ELR (cell line): ENCODE measurements at places on chromosomes 4 and X.

DNA sequence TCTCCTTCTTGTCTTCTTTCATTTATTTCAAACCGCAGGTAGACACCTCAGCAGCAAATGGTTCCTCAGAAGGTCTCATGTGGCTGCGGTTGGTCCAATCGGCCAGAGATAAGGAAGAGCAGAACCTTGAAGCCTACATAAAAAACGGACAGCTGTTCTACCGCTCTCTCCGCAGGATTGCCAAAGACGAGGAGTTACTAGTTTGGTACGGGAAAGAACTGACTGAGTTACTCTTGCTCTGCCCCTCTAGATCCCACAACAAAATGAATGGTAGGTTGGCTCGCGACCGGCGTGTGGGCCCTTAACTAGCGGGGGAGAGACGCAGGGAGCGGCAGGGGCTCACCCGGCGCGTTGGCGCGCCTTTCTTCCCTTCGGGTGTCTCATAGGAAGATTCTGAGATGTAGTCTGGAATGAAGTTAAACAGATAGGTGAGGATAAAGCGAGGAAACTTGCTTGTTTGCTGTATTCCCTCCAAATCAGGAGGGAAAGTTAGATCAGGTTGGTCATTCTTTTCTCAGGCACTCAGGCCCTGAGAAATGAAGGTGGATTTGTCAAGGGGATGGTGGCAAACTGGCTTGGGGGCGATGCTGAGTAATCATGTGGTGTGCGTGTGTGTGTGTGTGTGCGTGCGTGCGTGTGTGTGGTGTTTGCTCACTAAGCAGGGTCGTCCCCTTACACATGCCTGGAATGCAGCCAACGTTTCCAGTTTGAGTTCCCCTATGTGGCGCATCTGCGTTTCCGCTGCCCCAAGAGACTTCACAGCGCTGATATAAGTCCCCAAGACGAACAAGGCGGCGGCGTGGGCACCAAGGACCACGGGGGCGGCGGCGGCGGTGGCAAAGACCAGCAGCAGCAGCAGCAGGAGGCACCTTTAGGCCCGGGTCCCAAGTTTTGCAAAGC is 4.2 kb downstream of the PRDM8 start:
- DNase-seq = peak; percentile 76

DNA sequence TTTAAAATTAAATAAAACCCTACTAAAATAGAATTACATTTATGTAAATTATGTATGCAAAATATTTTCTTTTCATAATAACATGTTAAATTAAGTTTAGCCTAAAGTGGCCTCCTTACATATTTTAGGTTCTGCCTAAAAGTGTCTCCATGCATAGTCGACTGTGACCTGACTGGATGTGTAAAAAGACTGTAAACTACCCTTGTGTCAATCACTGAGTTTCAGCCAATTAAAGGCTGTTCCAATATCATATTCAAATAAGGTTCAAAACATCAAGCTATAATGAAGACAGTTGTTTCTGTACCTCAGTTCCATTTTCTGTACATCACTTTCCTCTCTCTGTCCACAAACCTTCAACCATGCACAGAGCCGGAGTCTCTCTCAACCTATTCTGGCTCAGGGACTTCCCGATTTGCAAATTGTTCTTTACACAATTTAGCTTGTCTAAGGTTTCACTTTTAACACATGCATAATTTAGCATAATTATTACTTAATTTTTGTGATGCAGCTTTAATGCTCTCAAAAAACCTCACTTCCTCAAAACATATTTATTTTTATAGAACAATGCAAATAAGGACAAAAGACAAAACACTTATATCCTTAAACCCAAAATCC is 60.1 kb downstream of the SH3RF1 start:
- DNase-seq = no peak

DNA sequence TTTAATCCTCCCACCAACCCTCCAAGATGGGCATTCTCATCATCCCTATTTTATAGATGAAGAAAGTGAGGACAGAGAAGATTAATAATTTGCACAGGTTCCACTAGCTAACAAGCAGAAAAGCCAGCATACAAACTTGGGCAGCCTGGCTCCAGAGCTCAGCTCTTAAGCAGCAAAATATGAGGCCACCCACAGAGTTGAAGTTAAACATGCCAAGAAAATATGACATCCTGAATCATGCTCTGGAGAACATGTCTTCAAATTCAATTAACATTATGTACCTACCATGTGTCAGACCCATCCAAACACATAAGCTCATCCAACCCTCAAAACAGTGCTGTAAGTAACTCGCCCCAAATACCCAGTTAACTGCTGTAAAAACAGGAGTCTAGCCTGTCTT is 33.9 kb downstream of the USP46 start:
- DNase-seq = no peak

DNA sequence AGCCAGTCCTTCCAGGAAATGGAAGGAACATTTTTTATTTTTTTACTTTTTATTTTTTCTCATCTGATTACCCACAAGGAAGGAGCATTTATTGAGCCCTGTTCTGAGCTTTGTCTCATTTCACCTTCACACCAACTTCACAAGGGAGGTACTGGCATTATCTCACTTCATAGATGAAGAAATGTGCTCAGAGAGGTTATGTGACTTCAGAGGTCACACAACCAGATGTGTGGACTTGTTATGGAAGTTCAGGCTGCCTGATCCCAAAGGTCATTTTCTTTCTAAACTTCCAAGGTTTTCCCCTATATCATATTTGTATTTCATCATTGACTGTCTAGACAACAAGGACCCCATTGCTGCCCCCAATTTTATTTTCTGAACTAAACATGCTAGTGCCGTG is 160.3 kb downstream of the DCLK2 start:
- DNase-seq = no peak

DNA sequence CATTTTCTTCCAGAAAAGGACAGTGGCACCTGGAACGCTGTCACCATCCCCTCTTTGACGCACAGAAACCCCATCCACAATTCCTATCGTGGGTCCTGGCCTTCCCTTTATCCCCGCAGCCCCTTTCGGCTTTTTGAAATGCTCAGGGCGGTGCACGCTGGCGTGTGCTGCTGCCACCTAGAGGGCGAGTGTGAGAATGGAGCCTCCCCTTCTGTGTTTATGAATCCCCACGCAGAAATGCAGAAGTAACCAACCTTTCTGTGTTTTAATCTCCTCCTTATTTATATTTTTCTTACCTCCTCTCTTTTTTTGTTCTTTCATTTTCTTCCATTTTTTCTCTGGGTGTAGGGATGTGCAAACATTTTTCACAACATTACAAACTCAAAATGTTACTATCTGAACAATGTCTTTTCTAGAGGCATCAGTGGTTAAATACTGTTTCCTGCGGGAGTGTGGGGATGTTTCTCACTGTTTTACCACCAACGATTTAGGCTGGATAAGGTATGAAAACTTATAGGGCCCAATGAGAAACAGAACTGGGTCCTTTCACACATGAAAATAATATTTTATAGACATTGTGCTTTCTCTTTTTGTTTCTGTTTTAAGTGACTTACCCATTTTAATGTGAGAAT is 50.0 kb downstream of the TMA16 start:
- DNase-seq = peak; percentile 68

DNA sequence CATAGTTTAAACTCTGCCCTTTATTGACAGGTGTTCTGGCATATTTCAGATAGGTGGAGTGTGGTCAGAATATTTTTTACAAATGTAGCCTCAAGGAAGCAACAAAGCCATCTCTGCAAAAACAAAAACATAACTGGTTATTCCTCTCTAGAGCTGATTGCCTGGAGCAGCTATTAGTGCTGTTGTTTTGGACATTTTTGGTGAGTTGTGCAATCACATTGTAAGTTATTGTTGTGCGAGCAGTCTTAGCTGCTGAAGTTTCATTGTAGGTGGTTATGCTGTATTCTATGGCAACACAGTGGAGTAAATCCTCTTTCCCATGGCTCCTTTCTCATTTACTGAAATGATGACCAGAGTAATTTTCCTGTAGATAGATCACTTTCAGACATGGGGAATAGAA is 1413.0 kb downstream of the PCDH7 start:
- DNase-seq = no peak

DNA sequence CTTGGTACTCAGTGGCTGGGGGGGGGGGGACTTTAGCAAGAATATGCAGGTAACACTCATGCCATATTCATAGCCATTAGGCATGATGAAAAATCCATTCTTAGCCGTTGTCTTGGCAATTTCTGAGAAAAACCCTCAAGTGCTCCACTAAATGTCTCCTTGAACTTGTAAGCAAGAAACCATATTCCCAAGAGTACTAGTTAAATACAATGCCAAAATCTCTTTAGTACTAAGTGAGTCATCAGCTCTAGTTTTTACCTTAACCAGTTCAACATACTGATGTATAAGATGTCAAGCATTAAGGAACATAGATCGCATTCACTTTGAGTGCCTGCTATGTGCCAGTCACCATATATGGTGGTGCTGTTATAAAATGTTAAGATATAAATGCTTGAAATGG is 27.5 kb downstream of the UBE2D3 start:
- no peak for DNase-seq

DNA sequence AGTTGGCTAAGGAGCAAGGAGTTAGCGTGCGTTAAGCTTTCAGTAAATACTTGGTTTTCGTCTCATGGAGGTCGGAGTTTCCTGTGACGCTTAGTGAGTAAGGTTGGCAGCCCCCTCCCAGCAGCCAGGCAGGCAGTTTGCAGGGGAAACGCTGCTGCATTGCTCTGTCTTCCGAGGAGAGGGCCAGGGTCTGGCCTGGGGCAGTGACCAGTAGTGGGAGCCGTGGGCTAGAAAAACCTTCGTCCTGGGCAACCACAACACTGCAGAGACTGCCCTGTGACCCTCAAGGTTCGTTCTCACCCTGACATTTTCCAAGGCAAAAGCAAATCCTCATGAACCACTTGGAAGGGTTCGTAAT is 432 bp downstream of the TMEM175 start:
- DNase-seq = peak; percentile 41

GRCh38 chr4:53559021-53559620 is 32.2 kb downstream of the LNX1 start:
- peak; percentile 39 for DNase-seq

GRCh38 chr4:125112536-125112935 is 202.2 kb upstream of the FAT4 start:
- no peak for DNase-seq

DNA sequence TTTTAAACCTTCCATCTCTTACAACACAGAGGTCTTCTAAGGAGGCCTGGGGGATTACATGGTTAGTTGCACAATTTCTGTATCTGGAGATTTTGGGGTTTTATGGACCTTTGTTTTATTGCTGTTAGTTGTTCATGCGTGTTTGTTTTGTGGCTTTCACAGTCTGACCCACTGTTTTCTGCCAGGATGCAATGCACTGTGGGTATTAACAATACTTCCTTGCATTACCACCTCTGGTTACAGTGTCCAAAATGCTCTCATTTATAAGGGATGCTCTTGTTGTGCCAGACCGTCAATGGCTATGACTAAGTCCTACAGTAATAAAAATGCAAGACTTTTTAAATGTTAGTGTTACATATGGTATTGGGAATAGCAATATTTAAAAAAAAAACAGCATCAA is 730.2 kb downstream of the KCTD8 start:
- no peak for DNase-seq

DNA sequence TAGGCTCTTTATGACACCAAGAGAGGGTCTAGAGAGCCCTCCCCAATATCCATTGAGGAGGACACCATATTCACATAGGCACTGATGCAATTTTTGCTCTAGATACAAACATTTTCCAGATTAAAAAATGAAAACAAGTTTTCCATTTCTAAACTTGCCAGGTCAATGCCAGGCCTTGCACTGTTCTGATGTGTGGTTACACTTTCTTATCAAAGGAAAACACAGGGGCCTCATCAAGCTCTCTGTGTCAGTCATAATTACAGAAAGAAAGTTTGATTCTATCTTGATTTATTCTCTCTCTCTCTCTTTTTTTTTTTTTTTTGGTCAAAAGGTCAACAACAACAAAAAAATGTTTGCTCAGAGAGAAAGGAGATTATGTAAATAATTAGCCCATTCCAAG is 80.2 kb upstream of the ACSL4 start:
- no peak for DNase-seq

GRCh38 chr4:1192493-1193205 is 20.3 kb upstream of the SPON2 start:
- DNase-seq = peak; percentile 60

DNA sequence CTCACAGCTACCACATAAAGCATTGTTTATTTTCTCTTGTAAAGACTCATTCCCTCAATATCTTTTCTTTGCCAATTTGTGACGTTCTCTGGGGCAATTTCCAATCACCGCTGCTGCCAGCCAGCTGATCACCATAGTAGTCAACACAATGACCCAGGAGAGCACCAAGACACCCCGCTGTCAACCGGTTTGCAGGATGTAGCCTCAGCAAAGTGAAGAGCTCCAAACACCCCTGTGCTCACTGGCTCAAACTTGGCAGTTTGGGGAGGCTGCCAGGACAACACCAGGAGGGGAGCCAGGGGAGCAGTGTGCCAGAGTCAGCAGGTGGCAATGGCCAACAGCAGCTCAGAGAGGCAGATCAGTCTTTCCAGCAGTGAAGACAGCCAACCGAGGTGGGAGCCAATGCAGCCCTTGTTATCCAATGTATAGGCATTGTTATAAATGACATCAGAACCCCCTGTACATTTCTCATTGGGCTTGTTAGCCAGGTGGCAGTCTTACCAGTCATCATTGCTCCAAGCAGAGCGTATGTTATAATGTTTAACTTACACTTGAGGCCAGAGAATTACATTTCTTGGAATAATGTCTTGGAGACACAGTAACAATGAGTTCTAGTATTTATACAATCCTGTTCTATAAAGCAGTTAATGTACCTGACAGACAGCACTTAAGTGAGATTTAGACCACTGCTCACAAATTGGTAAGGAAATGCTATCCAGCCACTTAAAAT is 274.9 kb upstream of the GK2 start:
- DNase-seq = no peak

DNA sequence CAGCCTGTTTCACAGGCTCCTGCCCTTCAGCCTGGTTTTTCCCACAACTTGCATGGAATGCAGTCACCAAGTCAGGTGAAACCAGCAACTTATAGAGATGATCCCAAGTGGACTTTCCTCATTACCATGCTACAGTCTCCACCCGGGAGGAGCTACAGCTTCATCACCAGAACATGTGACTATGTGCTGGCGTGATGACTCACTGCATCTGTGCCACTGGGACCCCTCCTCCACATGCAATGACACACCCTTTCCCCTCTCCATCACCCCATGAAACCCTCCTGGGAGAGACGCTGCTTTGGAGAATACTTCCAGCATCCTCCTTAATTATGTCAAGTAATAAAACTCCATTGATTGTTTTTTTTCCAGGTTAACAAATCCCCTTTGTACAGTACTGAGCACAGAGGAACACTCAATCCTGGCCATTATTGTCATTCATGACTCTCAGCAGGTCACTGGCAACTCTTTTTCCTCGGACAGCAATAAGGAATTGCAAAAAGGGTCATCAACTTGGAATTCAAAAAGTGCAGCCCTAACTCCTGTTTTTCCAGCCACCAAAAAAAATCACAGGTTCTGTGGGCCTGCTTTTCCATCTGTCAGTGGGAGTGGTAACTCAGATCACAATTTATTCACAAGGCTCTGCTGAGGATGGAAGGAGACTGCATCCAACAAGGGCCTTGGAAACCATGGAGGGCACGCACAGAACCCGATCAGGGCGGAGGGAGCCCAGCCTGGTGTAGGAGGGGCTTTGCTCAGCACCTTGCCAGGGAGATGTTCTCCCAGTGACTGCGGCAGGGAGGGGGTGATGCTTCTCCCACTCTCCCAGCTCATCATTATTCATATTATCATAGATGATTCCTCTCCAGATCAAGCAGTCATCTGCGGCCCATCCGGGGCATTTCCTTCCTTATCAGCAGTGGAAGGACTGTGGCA is 17.4 kb downstream of the QDPR start:
- peak; percentile 89 for DNase-seq

- DNase-seq = no peak
Measured at GRCh38 chr4:165802452-165802851, 70.6 kb upstream of the TLL1 start.
